ENCODE measurements at places on chromosomes 16 and 17.

DNA sequence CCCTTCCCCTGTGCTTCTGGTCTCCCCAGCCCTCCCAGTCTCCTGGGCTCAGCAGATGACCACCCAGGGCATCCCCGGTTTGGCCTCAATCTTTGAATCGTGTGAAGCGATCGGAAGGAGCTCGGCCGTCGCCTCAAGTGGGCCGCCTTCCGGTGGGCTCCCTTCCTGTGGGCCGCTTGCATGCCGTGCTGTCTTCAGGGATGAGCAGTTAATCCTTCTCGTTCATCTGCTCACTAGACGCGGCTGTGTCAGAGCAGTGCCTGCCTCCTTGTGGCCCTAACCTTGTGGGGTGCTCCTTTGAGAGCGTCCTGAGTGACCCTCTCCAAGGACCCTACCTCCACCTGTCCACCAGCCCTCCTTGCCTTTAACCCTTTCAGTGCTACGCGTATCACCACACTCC is 40.4 kb downstream of the BAIAP2 start:
- DNase-seq, result no peak

DNA sequence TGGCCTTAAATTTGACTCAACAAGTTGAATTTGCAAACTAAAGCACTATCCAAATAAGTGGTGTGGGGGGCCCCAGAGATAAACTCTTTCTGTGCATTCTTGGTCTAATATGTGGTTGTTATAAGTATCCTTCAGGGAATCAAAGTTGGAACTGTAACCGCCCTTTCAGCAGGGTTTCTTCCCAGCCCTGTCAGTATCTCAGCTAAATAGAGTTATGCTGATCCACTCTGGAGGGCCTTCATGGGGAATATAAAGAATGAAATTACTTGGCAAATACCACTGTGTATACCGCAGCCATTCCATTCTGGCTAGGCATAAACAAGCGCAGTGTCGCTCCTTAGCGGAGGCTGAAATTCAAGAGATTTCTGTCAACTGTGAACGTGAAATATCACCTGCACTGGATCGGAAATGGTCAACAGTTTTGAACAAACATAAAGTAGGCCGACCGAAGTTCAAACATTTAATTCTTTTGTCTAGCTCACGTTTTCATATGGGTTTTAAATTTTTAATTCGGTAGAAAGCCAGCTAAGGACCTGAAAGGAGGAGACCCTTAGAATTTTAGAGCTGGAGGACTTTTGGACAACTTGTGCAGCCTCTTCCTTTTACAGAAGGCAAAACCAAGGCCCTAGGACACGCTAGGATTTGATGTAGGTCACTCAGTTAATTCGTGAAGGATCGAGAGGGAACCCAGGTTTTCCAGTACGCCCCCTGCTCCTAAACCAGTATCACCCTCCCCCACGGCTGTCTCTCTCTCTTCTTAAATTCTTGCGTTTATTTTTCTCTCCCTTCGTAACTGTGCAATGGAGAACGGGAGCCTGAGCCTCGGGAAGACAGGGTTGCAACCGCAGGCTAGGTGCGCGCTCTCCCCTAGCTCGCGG is 74.7 kb downstream of the CHD9 start:
- DNase-seq, result no peak

DNA sequence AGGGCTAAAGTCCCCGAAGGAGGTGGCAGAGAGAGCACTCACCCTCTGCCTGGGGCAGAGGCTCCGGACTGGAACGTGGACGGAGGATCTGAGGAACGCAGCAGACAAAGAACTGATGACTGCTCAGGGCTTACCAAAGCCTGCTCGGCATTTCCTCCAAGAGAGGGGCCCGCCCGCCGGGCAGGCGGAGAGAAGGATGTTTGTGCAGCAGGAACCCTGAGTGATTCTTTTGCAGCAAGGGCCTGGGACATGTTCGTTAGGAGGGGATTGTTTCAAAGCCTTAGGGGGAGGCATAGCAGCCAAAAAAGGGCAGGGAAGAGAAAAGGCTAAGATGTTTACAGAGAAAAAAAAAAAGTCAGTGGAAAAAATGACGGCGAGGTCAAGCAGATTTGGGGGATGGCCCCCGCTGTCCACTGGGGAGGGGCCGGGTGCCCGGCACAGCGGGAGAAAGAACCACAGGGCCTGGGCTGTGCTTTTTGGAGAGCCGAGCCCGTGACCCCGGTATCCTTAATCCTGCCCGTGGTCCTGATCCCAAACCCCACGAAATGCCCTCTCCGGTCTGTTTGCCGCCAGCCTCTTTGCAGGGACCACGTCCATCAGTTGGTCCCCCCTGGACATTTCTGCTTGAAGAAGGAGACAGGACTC is 129.3 kb downstream of the NTN1 start:
- DNase-seq, result no peak

- DNase-seq, result no peak
Measured at GRCh38 chr16:1026784-1027500, 45.4 kb downstream of the SOX8 start.

DNA sequence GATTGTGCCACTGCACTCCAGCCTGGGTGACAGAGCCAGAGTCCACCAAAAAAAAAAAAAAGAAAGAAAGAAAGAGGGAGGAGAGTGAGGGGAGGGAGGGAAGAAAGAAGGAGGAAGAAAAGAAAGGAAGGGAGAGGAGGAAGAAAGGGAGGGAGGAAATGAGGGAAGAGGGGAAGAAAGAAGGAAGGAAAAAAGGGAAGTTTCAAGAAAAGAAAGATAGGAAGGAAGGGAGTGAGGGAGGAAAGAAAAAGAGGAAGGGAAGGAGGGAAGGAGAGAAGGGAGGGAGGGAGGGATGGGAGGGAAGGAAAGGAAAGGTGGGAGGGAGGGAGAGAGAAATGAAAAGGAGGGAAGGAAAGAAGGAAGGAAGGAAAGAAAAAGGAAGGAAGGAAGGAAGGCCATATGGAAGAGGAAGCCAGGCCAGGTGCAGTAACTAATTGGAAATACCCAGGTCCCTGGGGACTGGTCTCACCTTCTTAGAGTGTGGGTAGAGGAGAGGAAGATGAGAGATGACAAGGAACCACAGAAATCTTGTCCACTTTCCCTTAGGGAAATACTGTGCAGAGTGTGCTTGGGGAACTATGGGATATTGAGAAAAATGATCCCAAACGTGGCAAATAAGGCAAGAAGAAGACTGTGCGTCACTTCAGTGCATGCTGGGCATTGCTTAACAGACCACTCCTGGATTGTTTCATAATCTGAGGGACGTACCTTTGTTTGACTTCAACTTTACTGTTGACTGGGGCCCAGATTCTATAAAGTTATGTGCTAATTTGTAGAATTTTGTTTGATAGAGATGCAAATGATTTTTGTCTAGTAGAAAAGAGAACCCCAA is 15.1 kb upstream of the CSNK2A2 start:
- no peak for DNase-seq
